Psoas muscle (tissue), 8 donors: ENCODE measurements at places on chromosomes 7 and 10. TPM values are rescaled to one million over a fixed set of nuclear protein-coding genes. Genes with fewer than 3 reads are reported as not detected.

DNA sequence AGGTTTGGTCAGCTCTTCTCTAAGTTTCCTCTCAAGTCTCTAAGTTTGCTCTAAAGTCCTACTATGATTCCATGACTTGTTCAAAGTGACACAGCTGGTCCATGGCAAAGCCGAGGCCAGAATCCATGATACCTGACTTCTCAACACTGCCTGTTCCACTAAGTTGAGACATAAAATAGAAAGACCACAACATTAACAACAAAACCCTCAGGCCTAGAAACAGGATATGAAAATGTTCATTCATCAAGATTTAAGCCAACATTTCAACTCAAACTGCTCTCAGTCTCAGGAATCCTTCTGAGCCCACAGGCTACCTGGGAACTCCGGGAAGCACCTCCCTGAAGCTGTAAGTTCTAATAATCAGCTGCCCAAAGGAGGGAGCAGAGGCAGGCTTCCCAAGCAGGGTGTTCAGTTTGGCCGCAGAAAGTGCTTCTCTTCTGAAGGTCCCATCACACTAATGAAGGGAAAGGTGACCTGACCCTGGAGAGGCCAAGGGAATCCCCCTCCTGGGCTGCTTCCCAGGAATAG lies 62.9 kb downstream of the STK17A start:
- no peak for DNase-seq

GRCh38 chr7:24731313-24731712 lies 26.0 kb downstream of the GSDME start:
- no peak for DNase-seq

GRCh38 chr7:73865738-73866445 lies 4.9 kb downstream of the TMEM270 start:
- DNase-seq: peak; percentile 69

DNA sequence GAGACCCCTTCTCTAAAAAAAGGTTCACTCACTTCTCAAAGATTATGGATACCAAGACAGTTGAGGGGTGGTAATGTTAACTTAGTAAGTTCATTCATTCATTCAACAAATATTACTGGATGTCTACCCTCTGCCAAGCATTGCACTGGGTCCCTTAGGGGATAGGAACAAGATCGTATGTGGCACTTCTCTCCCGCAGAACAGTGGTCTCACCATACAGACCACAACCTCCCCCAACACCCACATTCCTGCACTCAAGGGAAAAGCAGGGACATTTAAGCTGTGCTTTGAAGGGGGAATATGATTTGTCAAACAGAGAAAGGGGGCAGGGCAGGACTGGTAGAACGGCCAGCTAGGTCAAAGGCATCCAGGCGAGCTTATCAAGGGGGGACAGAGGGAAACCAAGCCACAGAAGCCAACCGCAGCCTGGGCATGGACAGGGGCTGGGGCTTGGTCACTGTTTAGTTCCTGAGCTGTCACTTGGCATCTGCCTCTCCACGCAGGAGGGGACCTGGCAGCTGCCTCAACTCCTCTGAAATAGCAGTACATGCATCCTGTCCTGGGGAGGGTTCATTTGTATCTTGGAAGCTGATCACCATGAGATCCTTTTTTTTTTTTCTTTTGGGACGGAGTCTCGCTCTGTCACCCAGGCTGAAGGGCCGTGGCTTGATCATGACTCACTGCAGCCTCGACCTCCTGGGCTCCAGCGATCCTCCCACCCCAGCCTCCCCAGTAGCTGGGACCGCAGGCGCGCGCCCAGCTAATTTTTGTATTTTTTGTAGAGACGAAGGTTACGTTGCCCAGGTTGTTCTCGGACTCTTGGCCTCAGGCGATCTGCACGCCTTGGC lies 949 bp upstream of the CLIP2 start:
- DNase-seq: no peak

GRCh38 chr10:124087672-124088634 lies 5.4 kb downstream of the CHST15 start:
- no peak for DNase-seq

DNA sequence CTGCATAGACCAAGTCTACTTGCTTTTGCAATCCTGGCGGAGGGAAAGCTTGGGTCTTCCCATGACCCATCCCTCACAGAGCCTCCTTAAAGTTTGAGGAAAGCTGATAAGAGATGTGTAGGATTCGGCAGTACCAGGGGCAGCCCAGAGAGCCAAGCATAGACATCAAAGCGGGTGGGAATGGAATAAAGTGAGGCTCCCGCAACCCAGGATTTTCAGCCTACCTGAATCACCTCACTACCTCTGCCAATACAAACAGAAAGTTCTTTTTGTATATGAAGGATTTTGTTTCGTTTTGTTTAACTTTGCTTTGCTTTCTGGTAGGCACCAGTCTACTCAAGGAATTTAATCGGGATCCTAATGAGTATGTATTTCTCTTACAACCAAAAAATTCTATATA lies 451.7 kb downstream of the PLXNA4 start:
- DNase-seq: no peak

GRCh38 chr10:125006921-125007426 lies 65.1 kb downstream of the ZRANB1 start:
- no peak for DNase-seq

GRCh38 chr7:105131890-105132289 lies 117.9 kb downstream of the KMT2E start:
- DNase-seq: no peak

SYT15B gene
- total RNA-seq: 0.36 TPM
